ENCODE measurements at places on chromosomes 1 and 21.

DNA sequence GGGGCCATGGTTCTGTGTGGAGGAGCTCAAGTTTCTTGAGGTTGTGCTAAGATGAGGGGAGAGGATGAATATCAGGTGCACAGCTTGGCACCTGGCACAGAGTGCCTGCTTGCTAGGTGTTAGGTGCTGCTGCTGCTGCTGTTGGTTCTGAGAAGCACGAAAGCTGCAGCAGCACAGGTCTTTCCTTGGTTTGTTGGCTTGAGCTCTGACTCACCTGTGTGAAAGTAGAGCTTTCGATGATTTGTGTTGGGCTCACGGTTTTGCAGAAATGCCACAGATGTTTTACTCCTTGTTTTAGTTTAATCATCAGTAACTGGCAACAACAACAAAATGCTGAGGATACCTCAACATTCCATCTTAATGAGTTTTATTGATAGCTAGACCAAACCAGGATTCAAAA, 221.6 kb downstream of the BRINP2 start:
- DNase-seq: no peak

GRCh38 chr21:26935977-26936376, 30.9 kb downstream of the ADAMTS5 start:
- no peak for DNase-seq

- no peak for DNase-seq
Measured at GRCh38 chr1:15439325-15439724, 1.1 kb downstream of the CTRC start.

GRCh38 chr1:229409616-229410369, 24.1 kb downstream of the ACTA1 start:
- DNase-seq: no peak

DNA sequence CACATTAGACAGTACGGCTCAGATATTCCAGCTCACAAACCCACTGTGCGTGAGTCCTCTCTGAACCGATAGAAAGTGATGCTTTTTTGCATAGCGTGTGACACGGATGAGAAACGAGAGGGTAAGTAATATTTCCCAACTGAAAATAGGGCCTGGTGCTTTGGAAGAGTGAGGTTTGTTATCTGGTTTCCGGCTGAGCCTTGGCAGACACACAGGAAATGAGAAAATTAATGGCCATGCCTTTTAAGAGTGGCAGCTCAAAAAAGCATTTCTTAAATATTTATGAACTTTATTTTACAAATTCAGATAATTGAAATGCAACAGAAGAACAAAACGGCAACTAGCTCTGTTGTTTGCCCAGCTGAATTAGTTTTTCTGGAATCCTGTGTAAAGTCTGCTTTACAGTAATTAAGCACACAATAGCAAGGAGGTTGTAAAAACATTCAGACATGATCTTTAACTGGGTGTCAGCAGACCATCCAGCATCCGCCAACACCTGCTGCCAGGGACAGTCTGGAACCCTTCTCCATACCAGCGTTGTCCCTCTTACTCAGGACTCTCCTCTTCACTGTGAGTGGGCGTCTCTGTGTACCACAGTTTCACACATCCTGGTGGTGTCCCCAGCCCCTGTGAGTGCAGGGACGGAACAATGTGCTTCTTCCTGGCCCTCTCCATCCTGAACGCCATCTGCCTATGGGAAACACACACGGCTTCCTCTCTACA, 155.4 kb downstream of the PGBD5 start:
- DNase-seq: no peak

DNA sequence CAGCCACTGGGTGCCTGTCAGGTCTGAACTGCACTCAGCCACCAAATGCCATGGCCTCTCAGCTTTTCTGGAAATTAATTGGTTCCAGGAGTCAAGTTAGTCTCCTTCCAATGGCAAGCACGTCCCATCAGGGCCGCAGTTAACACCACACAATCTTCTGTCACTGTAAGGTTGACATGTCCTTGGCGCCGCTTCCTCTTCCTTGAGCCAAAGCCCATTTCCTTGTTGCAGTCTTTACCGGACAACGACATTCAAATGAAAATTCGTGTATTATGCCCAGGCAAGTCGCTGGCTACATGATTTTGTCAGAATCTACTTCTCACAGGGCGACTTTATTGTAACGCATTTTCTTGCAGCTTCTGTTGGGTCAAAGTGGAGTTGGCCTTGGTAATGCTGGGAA, 430.6 kb upstream of the KAZN start:
- DNase-seq: no peak

DNA sequence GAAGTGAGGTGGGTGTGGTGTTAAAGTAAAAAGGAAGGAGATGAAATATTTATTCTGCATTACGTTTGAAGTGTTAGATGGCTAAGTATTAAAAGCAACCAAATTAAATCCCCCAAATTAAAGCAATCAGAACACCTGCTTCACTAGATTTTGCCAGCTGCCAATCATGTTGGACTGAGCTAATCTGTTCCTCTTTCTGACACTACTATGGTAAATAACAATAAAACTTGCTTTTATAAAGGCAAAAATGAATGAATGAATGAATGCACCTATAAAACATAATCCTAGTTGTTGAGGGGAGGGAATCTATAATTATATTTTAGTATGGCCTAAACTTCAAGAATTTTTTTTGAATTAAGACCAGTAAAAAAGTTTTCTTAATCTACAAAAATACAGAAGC, 51.0 kb downstream of the RAB3GAP2 start:
- DNase-seq: no peak

DNA sequence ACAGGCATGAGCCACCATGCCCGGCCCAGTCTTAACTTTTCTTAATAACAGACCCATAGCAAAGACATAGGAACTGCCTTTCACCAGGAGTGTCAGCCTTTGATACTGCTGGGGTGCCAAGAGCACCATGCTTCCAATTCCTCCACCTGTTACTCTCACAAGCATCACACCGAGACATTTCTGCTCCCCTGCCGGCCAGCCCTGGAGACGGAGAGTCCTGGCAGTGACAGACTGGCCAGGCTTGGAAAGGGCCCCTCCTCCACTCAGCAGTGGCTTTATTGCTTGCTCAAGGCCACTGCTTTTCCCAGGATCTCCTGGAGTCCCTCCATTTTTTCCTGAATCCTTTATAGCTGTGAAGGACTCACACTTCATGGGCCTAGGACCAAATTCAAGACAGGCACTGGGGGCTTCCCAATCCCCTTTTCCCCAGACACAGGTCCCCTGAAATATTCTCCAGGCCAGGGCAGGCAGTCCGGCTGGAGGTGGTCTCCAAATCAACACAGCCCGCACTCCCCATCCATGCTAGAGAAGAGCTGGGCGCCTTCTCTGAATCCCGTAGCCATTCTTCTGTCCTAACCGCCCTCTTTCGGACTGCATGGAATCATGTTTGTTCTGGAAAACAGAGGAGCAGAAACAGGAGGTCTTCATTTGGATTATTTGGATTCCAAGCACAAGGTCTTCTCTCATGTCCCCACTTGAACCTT, 25.5 kb upstream of the PTPRF start:
- DNase-seq: no peak

DNA sequence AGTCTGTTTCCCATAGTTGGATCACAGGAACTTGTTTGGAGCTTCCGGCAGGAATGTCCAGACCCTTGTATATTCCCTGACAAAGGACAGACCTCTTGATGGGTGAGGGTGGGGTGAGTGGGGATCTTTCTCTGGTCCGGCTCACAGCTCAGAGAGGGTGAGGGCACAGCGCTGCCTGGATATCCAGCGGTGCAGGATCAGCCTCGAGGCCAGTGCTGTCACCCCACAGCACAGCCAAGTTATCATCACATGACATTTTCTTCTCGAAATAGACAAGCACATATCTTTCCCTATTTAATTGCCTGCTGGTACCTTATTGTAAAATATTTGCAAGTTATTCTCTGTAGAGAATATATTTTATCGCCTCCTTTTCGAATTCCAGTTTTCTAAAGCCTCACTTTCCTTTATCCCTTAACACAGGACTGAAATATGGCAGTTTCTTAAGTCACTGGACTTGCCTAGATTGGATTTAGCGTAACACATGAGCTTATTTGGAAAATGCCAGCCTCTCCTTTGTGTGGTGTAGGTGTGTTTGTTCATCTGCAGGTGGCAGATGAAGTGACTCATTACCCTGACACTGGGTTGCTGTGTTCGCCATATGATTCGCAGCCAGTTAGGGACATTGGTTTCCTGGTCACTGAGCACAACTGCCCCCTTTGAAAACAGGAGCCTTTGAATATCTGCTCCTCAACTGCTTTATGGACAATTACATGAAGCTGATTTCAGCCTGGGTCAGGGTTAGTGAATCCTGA, 21.4 kb downstream of the CLIC6 start:
- no peak for DNase-seq

GRCh38 chr1:37764414-37764825, 500 bp downstream of the EPHA10 start:
- peak; percentile 18 for DNase-seq

DNA sequence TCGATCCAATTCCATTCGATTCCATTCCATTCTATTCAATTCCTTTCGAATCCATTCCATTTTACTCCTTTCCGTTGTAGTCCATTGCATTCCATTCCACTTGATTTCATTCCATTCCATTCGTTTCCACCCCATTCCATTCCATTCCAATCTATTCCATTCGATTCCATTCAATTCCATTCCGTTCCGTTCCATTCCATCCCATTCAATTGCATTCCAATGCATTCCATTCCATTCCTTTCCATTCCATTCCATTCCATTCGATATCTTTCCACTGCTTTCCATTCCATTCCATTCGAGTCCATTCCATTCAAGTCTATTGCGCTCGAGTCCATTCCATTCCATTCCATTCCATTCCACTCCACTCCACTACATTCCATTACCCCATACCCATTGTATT, 2568.7 kb upstream of the TPTE start:
- DNase-seq: no peak

- DNase-seq: no peak
Measured at GRCh38 chr1:31261916-31262315, 22.2 kb upstream of the NKAIN1 start.

DNA sequence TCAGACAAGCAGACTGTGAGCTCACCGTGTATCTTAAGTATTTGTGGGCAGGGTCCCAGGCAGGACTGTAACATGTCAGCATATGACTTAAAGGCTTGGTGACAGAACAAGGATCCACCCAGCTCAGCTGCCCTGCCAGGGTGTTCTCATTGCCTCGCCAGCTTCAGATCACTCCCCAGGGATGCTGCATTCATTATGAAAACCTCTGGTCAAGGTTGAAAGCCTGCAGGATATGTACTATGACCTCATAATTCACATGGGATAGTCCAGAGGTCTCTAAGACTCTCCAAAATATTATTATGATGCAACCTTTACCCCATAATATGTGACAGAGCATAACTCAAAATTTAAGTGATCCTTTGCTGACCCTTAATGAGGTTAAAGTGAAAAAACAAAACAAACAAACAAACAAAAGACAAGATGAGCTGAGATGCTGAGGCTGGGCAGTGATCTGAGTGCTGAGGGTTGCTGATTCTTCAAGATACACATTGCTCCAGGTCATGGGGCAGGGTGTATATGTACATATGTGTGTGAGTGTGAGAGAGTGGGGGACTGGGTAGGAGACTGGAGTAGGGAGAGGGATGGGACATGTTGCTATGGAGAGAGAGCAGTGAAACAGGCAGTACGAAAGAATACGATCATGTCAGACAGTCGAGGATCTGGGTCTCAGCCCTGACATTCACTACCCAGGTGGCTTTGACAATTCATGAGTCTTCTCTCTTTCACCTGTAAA, 98.8 kb upstream of the DUSP10 start:
- no peak for DNase-seq

DNA sequence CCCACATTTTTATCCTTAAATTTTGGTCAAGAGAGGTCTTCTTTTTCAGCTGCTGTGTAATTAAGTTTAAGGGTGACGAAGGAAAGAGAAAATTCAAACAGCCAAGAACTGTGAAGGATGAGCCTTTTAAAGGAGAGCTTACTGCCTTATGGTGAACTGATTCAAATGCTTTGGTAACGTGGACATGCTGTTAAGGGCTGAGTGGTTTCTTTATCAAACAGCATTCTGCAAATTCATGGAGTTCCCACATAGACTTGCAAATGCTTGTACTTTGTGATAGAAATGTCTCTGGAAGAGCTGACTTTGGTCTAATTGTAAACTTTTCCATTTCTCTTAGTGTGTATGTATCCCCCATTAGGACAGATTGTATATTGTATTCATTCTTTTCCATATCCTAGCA, 93.8 kb downstream of the CHD1L start:
- DNase-seq: no peak

- no peak for DNase-seq
Measured at GRCh38 chr1:54940042-54940441, 40.4 kb upstream of the TMEM61 start.

- DNase-seq: no peak
Measured at GRCh38 chr21:26715116-26715515, 130.1 kb downstream of the ADAMTS1 start.

DNA sequence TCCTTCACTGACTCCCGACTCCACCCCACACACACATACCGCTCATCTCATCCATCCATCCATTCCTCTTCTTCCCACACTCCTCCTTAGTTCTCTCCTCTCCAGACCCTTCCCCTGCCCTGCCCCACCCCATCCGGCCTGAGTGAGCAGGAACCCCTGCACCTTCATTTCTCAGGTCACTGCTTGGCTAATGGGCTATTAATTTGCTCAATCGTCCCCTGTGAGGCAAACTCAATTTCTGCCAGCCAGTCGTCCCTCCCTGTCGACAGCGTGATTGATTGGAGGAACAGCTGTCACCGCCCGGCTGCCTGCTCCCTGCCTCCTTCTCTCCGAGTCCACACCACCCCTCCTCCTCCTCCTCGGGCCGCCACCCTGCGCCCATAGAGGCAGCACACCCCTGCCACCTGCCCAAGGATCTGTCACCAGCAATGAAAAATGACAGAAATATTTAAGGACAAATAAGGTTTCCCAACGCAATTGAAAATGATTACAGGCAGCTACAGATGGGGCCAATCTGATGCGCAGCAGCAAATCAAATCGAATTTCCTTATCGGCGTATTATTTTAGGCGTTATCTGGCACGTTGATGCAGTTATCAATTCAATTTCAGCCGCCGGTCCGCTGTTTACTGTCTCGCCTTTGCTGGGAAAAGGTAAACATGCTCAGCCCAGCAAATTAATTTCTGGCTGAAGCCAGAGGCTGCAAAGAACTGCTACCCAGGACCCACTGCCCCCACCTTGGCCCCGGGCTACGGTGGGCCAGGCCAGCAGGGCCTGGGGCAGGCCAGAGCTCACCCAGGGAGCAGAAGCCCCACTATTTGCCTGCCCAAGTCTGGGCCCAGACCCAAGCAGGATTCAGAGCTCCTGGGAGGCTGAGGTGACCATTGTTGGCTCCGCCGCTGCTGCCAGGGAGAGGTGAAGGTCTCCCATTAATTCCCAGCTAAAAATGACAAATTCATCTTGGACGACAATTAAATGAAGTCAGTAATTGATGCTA, 71.3 kb downstream of the TMEM53 start:
- no peak for DNase-seq

All from T-helper 17 cell (primary cell).